ENCODE measurements at places on chromosomes 16 and 17.

GRCh38 chr16:85565801-85566526 is 47.2 kb upstream of the GSE1 start:
- DNase-seq, result no peak

DNA sequence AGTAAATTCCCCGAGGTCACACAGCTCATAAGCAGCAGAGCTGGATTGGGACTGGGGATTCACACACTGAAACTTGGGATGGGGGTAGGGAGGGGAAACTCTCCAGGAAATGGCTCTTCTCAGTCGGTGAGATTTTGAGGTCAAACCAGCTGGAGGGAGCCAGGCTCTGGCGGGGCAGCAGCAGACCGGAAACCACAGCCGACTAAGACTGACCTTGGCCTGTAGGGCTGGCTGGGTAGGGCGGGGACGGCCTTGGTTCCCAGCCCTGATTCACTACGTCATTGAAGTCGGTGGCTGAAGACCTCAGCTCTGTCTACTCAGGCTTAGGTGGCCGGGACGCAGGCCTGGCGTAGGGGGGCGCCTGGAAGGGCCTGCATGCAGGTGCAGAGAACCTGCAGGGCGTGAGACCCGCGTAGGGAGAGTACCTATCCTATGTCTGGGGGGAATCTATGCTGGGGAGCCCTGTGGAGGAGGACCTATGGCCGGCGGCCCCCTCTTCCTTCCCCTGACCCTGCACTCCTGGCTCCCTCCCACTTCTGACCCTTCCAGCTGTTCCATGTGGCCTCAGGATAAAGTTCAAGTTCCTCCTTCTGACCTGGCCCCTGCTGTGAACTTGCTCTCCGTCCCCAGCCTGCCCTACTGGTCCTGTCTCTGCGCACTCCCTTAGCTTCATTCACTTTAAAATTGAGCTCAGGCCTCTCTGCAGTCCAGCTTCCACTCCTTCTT is 11.9 kb upstream of the SLC4A1 start:
- no peak for DNase-seq

DNA sequence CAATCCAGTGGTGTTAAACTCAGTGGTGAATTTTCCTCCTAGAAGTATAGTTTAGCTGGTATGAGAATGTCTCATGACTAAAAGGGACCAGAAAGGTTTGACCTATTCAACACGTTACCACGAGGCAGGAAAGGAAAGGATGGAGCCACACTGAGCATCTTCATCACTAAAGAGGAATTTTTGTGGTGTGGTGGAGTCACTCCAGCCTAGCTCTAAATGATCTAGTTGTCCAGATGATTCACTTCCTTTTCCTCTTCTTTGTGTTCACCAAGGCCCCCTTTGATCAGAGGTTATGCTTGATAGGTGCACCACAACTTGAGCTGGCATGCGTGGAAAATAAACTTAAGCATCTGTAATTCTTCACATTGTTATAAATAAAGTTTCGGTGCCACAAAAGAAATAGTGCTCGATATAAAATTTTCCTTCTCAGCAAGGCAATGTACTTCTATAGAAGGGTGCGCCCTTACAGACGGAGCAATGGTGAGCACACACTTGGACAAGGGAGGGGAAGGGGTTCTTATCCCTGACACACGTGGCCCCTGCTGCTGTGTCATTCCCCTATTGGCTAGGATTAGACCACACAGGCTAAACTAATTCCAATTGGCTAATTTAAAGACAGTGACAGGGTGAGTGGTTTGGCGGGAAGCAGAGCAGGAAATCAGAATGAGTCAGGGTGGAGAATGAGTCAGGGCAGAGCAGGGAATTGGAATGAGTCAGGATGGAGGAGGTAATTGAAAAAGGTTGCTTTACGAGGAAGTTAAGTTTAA is 254.6 kb downstream of the HS3ST3A1 start:
- no peak for DNase-seq

- no peak for DNase-seq
Measured at GRCh38 chr17:77315551-77316190, 174.9 kb downstream of the SEC14L1 start.

DNA sequence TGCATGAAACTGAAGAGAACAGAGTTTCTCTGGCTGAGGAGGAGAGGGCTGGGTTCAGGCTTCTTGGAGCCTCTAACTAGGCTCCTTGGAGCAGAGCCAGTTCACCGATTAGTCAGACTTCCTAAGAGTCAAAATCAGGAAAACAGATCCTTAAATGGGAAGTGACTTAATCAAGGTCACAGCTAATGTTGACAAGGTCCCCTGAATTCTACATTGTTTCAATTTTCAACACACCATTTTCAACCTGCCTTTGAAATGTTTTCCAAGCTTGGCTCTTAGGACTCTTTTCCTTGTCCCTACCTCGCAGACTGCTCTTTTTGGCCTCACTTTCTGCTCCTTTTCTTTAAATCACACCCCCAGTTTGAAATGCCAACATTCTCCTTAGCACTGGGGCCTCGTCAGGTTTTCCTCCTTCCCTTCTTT is 16.3 kb downstream of the MYL4 start:
- no peak for DNase-seq

DNA sequence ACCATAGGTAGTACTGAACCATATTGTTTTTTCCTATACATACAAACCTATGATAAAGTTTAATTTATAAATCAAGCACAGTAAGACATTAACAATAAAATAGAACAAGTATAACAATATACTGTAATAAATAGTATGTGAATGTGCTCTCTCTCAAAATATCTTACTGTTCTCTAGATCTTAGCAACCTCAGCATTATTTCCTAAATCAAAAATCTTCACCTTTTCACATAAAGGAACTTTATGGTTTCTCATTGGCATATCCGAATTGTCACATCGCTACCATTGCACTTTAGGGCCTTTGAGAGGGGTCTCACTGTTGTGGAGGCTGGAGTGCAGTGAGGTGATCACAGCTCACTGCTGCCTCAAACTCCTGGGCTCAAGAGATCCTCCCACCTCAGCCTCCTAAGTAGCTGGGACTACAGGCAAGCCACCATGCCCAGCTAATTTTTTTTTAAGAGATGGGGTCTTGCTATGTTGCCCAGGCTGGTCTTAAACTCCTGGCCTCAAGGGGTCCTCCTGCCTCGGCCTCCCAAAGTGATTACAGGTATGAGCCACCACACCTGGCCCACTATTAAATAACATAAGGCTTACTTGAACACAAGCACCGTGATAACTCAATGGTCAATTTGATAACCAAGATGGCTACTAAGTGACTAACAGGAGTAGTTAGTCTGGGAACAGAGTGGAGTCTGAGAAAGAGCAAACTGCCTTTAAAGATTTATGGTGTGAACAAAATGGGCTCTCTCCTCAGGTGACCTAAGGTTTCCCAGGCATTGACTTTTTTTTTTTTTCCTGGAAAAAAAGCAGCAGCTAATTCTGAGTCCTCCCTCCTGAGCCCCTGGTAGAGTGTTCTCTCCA is 2.9 kb upstream of the TMEM97 start:
- DNase-seq, result no peak

DNA sequence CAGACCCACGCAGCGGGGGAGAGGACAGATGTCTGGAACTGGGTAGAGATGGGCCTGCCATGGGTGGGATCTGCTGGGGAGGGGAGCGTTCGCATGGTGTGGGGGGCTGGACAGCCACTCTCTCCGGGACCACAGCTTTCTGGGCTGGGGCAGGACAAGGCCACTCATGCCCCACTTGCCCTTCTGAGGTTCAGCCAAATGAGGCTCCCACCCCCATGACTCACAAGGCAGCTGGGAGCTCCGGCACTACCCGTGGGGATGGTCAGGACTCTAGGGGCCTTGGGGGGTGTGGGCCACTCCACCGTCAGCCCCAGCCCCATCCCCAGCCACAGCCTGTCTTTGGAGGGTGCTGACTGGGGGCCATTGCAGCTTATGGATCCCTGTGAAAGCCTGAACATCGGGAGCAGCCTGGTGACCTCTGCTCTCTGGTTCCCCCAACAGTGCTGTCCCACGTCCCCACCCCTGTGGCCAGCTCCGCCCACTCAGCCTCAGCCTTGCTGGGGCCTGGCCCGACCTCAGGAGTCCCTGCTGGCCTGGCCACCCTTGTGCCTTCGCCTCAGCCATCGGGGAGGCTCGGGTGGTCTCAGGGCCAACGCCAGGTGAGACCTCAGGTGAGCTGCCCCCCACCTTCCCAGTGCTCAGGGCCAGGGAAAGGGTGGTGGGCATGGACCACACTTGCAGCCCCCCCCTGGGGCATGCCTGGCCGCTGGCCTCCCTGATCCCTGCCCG is 4.7 kb upstream of the CDH15 start:
- DNase-seq, result no peak

- DNase-seq, result no peak
Measured at GRCh38 chr17:41844971-41845370, 7.3 kb downstream of the KLHL10 start.

DNA sequence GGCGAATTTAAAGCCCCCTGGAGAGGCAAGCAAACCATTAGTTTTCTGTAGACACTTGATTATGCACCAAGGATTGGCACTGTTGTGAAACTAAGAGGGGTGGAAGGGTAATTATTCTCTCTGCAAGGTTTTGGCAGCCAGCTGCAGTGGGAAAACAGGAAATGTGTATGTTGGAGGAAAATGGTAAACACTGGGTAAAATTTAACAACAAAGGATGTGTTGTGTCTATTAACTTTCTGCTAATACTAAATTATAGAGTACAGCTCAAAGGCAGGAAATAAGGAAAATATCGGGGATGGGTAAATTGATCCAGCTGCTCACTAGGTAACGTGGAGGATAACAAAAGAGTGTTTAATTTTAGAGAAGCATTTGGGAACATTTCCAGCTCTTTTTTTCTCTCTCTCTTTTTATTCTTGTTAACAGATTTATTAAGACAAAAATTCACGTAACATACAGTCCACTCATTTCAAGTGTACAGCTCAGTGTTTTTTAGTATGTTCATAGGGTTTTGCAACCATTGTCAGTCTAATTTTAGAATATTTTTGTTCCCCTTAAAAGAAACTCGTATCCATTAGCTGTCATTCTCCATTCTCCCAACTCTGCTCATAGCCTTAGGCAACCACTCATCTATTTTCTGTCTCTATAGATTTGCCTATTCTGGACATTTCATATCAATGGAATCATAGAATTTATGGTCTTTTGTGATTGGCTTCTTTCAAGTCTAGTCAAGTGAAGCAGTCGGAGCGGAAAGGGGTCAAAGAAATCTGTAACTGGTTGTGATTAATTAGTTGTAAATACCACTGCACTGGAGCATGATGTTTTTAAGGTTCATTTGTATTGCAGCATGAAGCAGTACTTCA is 41.8 kb downstream of the TANGO6 start:
- DNase-seq, result peak; percentile 88

- no peak for DNase-seq
Measured at GRCh38 chr17:60106340-60107059, 27.8 kb upstream of the HEATR6 start.

GRCh38 chr16:17368446-17368845 is 102.3 kb downstream of the XYLT1 start:
- no peak for DNase-seq

GRCh38 chr17:62565817-62566216 is 61.7 kb upstream of the MRC2 start:
- no peak for DNase-seq

DNA sequence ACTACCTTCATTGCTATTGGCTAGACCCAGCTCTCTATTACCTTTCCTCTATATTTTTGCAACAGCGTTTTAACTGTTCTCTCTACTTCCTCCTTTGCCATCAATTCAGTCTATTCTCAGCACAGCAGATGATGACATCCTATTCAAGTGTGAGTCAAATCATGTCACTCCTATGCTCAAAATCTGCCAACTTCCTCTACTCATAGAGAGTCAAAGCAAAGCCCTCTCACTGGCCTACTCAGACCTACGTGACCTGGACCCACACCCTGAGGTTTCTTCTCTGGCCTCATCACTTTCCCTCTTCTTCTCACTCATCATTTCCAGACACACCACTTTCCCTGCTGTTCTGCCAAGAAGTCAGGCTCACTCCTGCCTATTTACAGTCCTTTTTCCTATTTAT is 289.0 kb upstream of the AXIN2 start:
- no peak for DNase-seq

- DNase-seq, result no peak
Measured at GRCh38 chr17:46819906-46820351, 1.4 kb upstream of the WNT3 start.

GRCh38 chr16:51734220-51734619 is 583.1 kb upstream of the SALL1 start:
- peak; percentile 28 for DNase-seq

DNA sequence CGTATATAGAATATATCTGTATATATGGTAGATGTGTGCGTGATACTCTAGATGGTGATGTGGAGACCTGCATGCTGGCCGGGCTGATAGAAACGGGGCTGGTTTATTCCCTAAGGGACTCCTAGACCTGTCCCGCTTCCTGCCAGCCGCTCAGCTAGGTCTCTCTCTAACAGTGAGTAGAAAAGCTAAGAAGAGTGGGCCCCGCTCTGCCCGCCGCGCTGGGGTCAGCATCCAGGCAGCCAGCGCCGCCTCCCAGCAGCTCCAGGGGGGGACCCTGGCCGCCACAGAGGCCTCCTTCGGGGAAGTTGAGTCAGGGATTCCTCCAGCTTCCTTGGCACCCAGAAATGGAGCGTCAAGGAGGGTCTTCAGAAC is 9.4 kb downstream of the CYGB start:
- no peak for DNase-seq

All from NCI-H1092 (cell line).